ENCODE measurements at places on chromosomes 3 and 15. TPM values are rescaled to one million over a fixed set of nuclear protein-coding genes. Genes with fewer than 3 reads are reported as not detected.

DNA sequence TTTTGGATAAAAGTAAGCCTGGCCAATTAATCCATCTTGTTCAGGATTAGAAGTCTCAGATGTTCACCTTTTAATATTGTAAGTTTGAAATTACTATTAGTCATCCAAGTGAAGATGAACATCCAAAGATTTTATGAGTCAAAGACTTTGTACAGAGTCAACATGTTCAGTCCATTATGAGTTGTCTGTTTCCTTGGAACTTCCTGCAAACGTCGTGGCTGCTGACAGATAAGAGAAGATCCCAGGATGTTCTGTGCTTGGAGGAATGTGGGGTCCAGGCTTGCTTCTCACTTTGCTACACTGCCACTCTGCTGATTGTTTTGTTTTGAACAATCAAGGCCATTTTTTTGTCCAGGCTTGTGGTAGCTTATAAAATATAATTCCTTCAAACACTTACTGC is 74.3 kb upstream of the SLCO2A1 start:
- no peak for DNase-seq

Gene PRSS50
- total RNA-seq, result not detected

Gene RTP1
- not detected for total RNA-seq

- DNase-seq, result no peak
Measured at GRCh38 chr15:69513986-69514385, 61.4 kb downstream of the RPLP1 start.

DNA sequence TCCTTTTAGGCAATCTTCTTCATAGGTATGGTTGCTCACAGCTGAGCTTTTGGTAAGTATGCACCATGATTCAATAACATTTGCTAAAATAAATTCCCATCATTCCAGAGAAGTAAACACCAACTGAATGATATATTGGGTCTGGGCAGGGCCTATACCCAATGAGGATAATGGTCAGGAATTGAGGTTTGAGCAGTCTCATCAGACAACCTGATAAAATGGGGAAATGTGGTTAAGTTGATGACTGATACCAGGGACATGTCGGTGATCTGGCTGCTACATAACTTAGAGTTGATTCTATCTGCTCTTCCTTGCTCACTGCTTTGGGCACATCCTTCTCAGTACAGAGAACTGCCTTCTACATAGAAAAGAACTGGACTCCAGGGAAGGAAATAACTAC is 92.9 kb downstream of the GPR156 start:
- DNase-seq, result no peak

DNA sequence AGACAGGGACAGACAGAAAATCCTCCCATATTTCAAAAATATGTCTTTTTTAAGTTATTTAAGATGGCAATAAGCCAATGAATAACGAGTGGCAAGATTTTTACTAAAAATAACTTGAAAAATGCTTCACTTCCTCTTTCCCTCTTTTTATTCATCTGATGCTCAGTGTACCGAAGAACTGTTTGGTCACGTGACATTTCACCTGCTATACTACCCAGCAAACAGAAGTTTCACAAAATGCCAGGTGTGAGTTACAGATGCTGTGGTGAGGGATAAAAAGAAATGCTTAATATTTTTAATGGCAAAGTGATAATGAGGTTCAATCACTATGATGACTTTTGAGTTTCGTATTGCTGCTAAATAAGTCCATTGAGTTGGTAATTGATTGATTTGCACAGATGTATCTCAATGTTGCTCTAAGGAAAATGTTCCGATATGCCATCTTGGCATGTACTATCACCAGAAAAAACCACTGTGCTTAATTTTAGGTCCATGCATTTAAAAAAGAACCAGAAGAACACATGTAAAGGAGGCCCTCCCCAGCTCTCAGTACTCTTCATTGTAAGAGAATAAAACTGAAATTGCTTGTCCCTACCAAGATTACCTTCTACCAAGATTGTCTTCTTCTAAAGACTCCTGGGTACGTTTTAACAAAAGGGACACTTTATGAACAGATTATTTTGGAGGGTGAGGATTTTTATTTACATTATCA is 26.0 kb upstream of the SEC62 start:
- no peak for DNase-seq

GRCh38 chr3:172134352-172134751 is 95.0 kb downstream of the FNDC3B start:
- peak; percentile 62 for DNase-seq

Gene TNFSF10
- 0.43 TPM for total RNA-seq

GRCh38 chr15:96200357-96200967 is 130.0 kb upstream of the NR2F2 start:
- DNase-seq, result no peak

- no peak for DNase-seq
Measured at GRCh38 chr3:90026406-90026805, 919.0 kb downstream of the EPHA3 start.

DNA sequence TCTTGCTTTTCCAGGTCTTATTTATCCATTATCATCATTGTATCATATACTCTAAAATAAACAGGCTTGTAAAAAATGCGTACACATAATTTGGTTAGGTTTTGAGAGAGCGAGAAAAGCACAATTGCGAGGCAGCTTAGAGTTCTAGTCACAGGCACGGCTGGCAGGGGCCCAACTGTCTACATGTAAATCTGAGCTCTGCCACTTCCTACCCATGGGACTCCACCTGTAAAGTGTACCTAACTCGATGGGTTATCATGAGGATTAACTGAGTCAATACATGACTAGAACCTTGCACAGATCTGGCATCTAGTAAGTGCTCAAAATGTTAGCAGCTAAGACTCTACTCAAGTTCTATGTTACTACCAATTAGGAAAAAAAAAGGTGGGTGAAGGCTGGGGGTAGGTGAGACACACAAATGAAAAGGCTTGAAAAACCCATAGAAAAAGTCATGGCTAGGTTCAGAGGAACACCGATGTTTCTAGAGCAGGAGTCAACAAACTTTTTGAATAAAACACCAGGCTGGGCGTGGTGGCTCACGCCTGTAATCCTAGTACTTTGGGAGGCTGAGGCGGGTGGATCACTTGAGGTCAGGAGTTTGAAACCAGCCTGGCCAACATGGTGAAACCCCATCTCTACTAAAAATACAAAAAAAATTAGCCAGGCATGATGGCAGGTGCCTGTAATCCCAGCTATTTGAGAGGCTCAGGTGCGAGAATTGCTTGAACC is 36.2 kb downstream of the GLB1 start:
- DNase-seq, result no peak

Gene GPD1L
- total RNA-seq, result 3.5 TPM

DNA sequence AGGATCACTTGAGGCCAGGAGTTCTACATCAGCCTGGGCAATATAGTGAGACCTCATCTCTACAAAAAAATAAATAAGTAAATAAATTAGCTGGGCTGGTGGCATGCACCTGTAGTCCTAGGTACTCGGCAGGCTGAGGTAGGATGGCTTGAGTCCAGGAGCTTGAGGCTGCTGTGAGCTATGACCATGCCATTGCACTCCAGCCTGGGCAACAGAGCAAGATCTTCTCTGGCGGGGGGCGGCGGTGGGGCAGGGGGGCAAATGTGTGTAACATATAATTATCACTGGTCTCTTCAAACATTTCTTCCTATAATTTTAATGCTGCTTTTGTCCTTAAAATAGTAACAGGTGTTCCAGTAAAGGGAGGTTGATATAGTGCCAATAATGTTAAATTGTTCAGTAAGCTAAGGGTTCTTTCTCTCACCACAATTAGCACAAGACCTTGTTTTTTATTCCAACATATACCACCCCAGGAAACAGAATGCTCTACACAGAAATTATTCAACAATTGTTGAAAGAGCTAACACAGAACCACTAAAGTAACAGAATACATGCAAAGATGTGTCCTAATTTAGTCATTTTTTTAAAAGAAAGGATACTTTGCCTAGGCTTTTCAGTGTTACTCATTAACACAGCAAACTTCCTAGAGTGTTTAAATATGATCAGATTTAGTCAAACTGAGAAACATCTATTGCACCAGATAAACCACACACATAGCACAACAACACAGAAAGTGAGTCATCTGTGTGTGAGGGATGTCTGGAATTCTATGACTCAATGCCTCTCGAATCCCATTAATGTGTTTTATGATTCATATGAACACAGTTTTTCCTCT is 29.1 kb downstream of the ANKRD28 start:
- DNase-seq, result peak; percentile 97

DNA sequence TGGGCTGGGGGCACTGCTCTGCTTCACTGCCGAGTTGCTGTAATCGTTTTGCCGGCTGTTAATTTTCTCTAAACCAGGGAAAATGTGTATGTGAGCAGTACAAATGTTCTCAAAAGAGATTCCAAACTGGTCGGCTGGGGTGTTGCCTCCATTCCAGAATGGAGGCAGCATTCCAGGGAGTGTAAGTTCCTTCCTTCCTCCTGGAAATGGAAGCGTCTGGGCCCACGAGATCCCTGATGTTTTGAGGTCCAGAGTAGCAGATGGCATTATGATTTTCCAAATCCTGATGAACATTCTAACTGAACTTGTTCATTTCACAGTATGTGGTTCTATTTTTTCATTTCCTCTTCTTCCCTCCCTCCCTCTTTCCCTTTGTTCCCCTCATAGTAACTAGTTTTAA is 64.4 kb upstream of the SKOR1 start:
- DNase-seq, result no peak

- DNase-seq, result peak; percentile 27
Measured at GRCh38 chr3:161879470-161879869, 382.9 kb downstream of the OTOL1 start.

- no peak for DNase-seq
Measured at GRCh38 chr3:76586471-76586870, 453.4 kb upstream of the ROBO2 start.

Gene SLCO2A1
- total RNA-seq, result 0.43 TPM

- peak; percentile 67 for DNase-seq
Measured at GRCh38 chr15:95025924-95026728, 794.8 kb downstream of the MCTP2 start.
